Upper lobe of left lung (tissue), 6 donors: ENCODE measurements at places on chromosomes 2 and 18. TPM values are rescaled to one million over a fixed set of nuclear protein-coding genes. Genes with fewer than 3 reads are reported as not detected.

POTEJ gene
- total RNA-seq = 0.30 TPM

RBM43 gene
- total RNA-seq = 4.4 TPM

KCNIP3 gene
- total RNA-seq = 1.0 TPM

CCDC74B gene
- total RNA-seq = 13.6 TPM

SLC4A3 gene
- 2.6 TPM for total RNA-seq

VWA3B gene
- 25.3 TPM for total RNA-seq

ANKRD36B gene
- total RNA-seq = 34.6 TPM

ADGRF3 gene
- 0.30 TPM for total RNA-seq

PPM1B gene
- 62.9 TPM for total RNA-seq

SMYD1 gene
- total RNA-seq = not detected

SLC8A1 gene
- total RNA-seq = 54.5 TPM

CCDC68 gene
- total RNA-seq = 12.4 TPM

TRIM54 gene
- not detected for total RNA-seq

ORC4 gene
- 29.8 TPM for total RNA-seq

INPP5D gene
- 27.3 TPM for total RNA-seq

GALNT14 gene
- total RNA-seq = 1.4 TPM

RSAD2 gene
- total RNA-seq = 10.7 TPM

CD8B2 gene
- 0.30 TPM for total RNA-seq

DHRS9 gene
- total RNA-seq = 5.9 TPM

CYP27A1 gene
- 174 TPM for total RNA-seq
